ENCODE measurements at places on chromosomes 3 and 15.

- DNase-seq, result no peak
These were observed 97.8 kb downstream of the SHQ1 start for GRCh38 chr3:72750405-72750965.

GRCh38 chr15:79136434-79137046 is 46.0 kb upstream of the RASGRF1 start:
- no peak for DNase-seq

GRCh38 chr3:152157337-152157736 is 111.4 kb upstream of the MBNL1 start:
- DNase-seq, result no peak

- DNase-seq, result no peak
These were observed 33.8 kb upstream of the IP6K2 start for GRCh38 chr3:48750856-48751255.

- no peak for DNase-seq
These were observed 44.2 kb upstream of the ZBTB38 start for GRCh38 chr3:141323936-141324704.

DNA sequence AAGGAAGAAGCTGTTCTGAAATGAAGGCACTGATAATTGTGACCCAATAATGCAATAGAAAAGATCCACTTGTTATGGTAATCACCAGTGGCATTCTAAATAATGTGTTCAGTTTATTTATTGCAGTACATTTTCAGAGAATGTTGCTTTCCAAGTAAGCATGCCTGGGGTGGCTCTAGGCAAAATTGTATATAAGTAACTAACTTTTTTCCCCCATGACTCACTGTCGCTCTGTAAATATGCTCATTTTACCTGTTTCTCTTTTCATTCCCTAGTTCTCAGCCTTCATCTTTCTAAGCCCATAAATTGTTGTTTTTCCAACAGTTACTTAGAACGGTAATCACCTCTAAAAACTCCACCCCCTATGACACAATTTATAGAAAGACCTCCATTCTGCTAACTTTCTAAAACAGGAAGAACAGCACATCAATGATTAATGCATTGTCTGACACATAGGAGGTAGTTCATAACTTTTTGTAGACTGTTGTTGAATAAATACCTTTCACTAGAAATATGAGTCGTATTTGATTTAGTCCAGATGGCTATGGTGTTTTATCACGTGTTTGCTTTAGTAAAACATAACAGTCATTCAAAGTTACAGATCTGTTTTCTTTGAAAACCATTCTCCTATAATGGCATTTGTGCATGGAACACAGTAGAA is 143.1 kb downstream of the LSAMP start:
- no peak for DNase-seq

GRCh38 chr15:74826364-74826819 is at the start of gene CPLX3:
TSS of gene CPLX3 (plus strand) at chr15:74826627. CDS start at chr15:74826704, 77 bp downstream.
- peak; percentile 43 for DNase-seq

DNA sequence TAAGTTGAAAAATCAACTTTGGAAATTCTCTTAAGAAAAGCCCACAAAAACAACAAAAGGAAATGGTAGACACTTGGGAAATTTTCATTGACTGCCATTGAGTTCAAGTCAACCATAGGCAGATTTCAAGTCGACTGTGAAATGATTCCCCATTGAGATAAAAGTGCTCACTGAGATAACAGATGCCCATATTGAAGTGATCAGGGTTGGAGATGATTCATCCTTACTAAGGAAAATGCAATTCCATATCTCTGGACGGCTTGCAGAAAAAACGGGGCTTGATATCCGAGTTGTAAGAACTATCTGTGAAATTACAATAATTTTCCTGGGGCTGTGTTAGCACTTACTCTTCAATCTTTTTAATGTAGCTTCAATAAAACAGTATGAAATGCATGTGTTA is 373.1 kb upstream of the THRB start:
- DNase-seq, result no peak

GRCh38 chr15:55676507-55676906 is 66.4 kb downstream of the PRTG start:
- no peak for DNase-seq

GRCh38 chr15:85551221-85551832 is 170.9 kb downstream of the AKAP13 start:
- no peak for DNase-seq

- DNase-seq, result no peak
These were observed 74.9 kb upstream of the NSMCE3 start for GRCh38 chr15:29344474-29344873.

DNA sequence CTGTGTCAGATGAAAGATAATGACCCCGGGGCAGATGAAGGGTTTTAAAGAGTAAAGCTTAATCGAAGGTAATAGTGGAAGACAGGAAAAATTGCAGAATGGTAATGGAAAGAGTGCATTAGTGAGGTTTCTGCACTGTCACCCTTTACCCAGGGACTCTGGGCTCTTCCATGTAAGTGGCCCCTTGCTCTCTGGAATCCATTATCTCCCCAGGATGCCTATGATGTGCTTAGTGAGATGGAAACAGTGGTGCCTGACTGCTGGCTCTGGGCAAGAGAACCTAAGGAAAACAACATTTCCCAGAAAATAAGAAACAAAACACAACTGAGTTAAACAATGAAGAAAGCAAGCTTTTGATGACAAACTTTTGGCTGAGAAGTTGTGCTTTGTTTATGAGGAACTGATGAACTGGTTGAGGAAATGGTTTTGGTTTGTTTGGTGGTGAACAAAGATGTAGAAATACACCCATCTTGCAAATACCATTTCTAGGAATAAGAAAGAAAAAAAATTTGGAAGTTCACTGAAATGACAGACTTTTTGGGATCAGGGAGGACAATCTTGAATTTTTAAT is 119.9 kb upstream of the RASGRP1 start:
- DNase-seq, result no peak

- DNase-seq, result no peak
These were observed 70.4 kb upstream of the C15orf39 start for GRCh38 chr15:75131269-75131643.

DNA sequence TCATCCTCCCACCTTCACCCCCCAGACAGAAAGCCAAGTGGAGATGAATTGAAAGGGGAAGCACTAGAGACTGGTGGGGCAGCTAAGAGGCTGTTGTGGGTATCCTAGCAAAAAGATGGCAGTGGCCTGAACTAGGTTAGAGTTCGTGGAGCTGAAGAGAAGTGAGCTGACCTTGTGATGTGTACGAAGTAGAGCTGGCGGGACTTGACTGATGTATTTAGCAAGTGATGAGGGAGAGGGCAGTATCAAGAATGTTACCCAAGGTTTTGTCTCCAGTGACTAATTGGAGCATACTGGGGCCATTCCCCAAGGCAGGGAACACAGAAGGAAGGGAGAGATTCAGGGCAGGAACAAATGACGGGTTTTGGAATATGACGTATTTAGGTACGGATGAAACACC is 50.0 kb upstream of the CP start:
- no peak for DNase-seq

DNA sequence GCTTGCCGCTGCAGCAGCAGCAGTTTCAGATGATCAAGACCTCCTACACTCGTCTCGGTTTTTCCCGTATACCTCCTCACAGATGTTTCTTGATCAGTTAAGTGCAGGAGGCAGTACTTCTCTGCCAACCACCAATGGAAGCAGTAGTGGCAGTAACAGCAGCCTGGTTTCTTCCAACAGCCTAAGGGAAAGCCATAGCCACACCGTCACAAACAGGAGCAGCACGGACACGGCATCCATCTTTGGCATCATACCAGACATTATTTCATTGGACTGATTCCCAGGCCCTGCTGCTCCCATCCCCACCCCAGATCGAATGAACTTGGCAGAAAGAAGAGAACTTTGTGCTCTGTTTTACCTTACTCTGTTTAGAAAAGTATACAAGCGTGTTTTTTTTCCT is 17.6 kb downstream of the CALML4 start:
- DNase-seq, result no peak

DNA sequence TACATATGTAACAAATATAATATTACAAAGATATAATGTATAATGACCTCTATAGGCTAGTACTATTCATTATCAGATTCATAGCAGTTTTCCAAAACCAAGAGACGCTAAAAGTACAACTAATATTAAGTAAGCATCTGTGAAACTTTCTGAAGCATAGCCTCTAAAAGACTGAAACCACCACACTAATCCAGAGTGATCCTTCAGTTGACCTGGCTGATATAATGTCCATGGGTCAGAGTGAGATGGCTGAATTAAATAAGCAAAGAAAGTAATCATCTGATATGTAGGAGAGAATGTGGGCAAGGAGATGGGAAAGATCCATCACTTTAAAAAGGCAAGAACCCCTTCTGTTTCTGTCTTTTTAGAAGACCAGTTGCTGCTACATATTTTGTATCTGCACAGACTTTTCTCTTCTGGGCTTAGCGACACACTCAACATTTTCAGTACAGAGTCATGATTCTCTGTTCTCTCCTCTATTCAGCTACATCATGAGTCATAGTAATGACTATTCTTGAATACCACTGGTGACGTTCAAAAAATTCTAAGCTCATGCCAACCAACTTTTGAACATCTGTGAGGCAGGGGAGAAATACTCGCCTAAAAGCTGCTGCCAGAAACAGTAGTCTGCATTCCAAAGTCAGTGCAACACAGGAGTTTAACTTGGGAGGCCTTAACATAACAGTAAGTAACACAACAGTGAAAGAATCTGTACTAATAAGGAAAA is 149.6 kb downstream of the MAGI1 start:
- DNase-seq, result no peak

- no peak for DNase-seq
These were observed 53.9 kb upstream of the TTC14 start for GRCh38 chr3:180548050-180548449.

DNA sequence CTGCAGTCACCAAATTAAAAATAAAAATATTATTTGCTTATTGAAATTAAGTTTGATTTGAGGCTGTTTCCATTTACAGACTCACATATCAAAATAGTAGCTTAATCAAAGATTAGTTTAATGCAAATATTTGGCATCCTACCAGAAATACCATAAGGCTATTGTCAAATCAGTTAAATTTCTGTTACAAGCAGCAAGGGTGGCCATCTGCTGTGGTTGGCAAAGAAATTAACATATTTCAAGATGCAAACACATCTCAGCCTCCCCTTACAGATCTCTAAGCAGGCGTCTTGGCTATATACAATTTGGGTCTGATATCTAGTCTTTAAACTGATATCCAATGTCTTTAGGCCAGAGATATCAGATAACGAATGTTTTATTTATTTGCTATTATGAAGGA is 83.2 kb upstream of the NEDD4 start:
- DNase-seq, result no peak
